ENCODE measurements at places on chromosomes 7 and 10. TPM values are rescaled to one million over a fixed set of nuclear protein-coding genes. Genes with fewer than 3 reads are reported as not detected.

VAX1 gene
- not detected for total RNA-seq

AS3MT gene
- total RNA-seq = 1.0 TPM

CAPZA2 gene
- 73.8 TPM for total RNA-seq

BTBD16 gene
- not detected for total RNA-seq

ZP3 gene
- 6.5 TPM for total RNA-seq

AQP1 gene
- 10.9 TPM for total RNA-seq

HOXA13 gene
- not detected for total RNA-seq

LBX1 gene
- total RNA-seq = under 0.01 TPM

PRRT4 gene
- 3.5 TPM for total RNA-seq

BAMBI gene
- total RNA-seq = 112 TPM

C10orf53 gene
- total RNA-seq = not detected

CCDC3 gene
- 2.4 TPM for total RNA-seq

PRKCQ gene
- 0.12 TPM for total RNA-seq

All from pericardium fibroblast (primary cell).